ENCODE measurements at places on chromosomes 1 and 21.

DNA sequence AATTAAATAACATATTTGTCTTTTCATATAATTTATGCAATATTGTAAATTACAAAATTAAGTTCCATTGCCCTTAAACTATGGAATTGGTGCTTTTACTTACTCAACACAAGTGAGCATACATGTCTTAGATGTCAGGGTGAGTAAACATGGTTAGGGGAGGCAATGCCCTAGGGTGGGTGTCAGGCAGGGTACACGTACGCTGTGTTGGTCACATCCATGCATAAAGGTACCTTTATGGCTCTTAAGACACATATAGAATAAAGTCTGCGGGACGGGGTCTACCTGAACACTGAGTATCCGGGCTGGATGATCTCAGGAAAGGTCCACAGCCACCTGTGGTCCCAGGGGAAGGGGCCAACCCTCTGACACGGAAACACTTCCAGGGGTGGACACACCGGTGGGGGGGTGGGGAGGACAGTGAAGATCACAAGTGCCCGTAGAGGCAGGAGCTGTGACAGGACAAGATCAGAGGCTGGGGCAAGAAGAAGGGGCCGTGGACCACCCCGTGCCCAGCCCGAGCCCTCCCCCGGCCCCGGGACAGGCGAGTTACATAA lies 720 bp downstream of the LIN9 start:
- DNase-seq: peak; percentile 40
- H3K27ac ChIP-seq: peak overlapping the region; percentile 85
- peaks cover 2% of the 10 kb centered on the region for H3K36me3 ChIP-seq
- peaks cover 27% of the 10 kb centered on the region for H3K27me3 ChIP-seq
- peaks cover 36% of the 10 kb centered on the region for H3K4me1 ChIP-seq
- peak overlapping the region; percentile 89 for H3K4me3 ChIP-seq

DNA sequence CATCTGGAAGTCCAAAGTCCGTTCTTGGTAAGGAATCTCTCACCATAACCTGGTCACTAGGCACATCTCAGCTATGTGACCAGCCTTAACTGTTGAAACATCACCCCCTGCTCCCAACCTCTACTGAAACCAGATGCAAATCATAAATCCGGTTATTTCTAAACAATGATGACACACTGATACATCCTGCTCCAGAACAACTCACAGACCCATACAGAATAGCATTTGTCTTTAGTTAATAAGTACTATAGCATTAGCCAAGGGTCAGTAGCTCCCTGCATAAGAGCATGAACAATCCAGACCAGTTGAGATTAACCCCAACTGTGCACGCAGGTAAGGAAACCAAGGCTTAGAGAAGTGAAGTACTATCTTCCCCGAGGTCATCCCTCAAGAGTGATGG lies 38.0 kb upstream of the KCTD3 start:
- H3K27ac ChIP-seq: no peak overlapping the region
- no peak overlapping the region for H3K4me3 ChIP-seq
- H3K4me1 ChIP-seq: peaks cover 3% of the 10 kb centered on the region
- no peaks in the 10 kb centered on the region for H3K36me3 ChIP-seq
- no peaks in the 10 kb centered on the region for H3K27me3 ChIP-seq
- DNase-seq: no peak

- no peak for DNase-seq
- H3K27me3 ChIP-seq: no peaks in the 10 kb centered on the region
- H3K27ac ChIP-seq: no peak overlapping the region
- no peak overlapping the region for H3K4me3 ChIP-seq
- H3K36me3 ChIP-seq: no peaks in the 10 kb centered on the region
Observed at GRCh38 chr1:233718057-233718456, 104.2 kb downstream of the KCNK1 start.

- peaks cover 38% of the 10 kb centered on the region for H3K4me1 ChIP-seq
- no peaks in the 10 kb centered on the region for H3K36me3 ChIP-seq
- no peak overlapping the region for H3K4me3 ChIP-seq
- no peak overlapping the region for H3K27ac ChIP-seq
Observed at GRCh38 chr1:11725616-11726015, 10.3 kb upstream of the AGTRAP start.

GRCh38 chr1:109307274-109308021 lies 637 bp upstream of the MYBPHL start:
- H3K4me1 ChIP-seq: no peaks in the 10 kb centered on the region
- no peak overlapping the region for H3K27ac ChIP-seq
- H3K27me3 ChIP-seq: peaks cover 38% of the 10 kb centered on the region

- DNase-seq: no peak
- H3K27ac ChIP-seq: no peak overlapping the region
- H3K36me3 ChIP-seq: no peaks in the 10 kb centered on the region
- no peaks in the 10 kb centered on the region for H3K4me1 ChIP-seq
- H3K4me3 ChIP-seq: no peak overlapping the region
Observed at GRCh38 chr1:53681351-53681976, 57.5 kb downstream of the GLIS1 start.

GRCh38 chr1:162695687-162696086 lies 63.4 kb downstream of the DDR2 start:
- DNase-seq: no peak
- H3K4me3 ChIP-seq: no peak overlapping the region
- peaks cover 3% of the 10 kb centered on the region for H3K27me3 ChIP-seq
- H3K27ac ChIP-seq: no peak overlapping the region

DNA sequence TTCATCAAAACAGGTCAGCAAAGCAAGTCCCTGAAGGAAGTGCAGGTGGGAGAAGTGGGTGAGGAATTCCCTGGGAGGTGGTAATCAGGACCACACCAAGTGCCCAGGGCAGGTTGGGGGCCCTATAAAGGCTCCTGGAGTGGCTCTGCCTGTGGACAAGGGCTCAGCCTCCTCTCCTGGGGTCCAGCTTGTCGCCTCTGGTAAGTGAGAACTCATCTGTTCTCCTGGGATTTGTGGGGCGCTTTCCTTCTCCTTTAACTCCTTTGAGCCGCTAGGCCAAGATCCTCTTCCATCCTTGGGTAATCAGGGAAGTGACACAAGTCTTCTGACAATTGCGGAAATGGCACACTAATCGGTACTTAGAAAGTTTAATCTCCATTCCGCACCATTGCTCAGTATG lies at the start of gene SPRR4:
TSS of gene SPRR4 (plus strand) at position 154 of the 400 bp plus-strand sequence. CDS start 1,243 bp downstream, outside the sequence.
- peaks cover 10% of the 10 kb centered on the region for H3K27me3 ChIP-seq
- no peak for DNase-seq
- H3K4me3 ChIP-seq: no peak within 1 kb of the TSS
- H3K27ac ChIP-seq: peak within 1 kb of the TSS; percentile 44

- H3K36me3 ChIP-seq: no peaks in the 10 kb centered on the region
- no peak for DNase-seq
- H3K4me3 ChIP-seq: no peak overlapping the region
- H3K4me1 ChIP-seq: peaks cover 33% of the 10 kb centered on the region
Observed at GRCh38 chr1:46130606-46131005, 1.8 kb downstream of the PIK3R3 start.

- DNase-seq: no peak
- no peaks in the 10 kb centered on the region for H3K27me3 ChIP-seq
- H3K4me1 ChIP-seq: no peaks in the 10 kb centered on the region
- H3K4me3 ChIP-seq: no peak overlapping the region
Observed at GRCh38 chr1:176765608-176766007, 302.6 kb downstream of the PAPPA2 start.

DNA sequence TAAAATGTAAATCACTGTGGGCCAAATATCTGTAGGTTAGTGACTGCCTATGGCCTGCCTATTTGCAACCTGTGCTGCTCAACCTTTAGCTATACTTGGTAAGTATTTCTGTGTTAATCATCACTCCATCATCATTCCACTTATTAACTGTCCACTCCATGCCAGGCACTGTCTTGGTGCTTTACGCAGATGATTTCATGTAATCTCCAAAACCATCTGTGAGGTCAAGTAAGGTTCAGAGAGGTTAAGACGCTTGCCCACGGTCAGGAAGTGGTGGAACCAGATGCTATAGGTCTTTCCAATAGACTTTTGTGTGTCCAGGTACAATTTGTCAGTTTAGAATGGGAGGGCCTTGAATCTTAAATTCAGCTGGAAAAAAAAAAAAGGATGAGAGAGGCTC lies 10.8 kb upstream of the PHACTR4 start:
- H3K4me3 ChIP-seq: no peak overlapping the region
- peaks cover 18% of the 10 kb centered on the region for H3K27me3 ChIP-seq
- DNase-seq: no peak
- no peaks in the 10 kb centered on the region for H3K36me3 ChIP-seq

DNA sequence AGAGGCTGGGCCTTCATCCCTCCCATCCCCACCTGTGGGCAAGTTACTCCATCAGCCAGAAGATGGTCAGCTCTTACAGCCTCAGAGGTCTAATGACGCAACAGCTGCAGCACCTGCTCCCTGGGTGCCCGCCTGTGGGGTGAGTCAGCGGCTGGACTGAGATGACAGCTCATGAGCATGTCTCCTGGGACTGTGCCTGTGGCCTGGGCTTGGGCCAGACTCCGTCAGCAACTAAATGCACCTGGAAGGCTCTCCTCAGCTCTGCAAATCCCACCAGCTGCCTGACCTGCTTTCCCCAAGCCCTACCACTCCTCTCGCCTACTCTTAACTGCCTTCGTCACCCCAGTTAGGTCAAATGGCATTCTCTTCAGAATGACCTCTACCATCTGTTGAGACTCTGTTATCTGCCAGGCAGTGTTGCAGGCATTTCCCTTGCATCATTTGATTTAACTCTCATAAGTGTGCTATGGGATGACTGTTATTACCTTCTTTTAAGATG lies 47.7 kb downstream of the ETS2 start:
- H3K36me3 ChIP-seq: no peaks in the 10 kb centered on the region
- H3K27ac ChIP-seq: no peak overlapping the region
- H3K4me3 ChIP-seq: no peak overlapping the region
- DNase-seq: no peak
- H3K4me1 ChIP-seq: no peaks in the 10 kb centered on the region

DNA sequence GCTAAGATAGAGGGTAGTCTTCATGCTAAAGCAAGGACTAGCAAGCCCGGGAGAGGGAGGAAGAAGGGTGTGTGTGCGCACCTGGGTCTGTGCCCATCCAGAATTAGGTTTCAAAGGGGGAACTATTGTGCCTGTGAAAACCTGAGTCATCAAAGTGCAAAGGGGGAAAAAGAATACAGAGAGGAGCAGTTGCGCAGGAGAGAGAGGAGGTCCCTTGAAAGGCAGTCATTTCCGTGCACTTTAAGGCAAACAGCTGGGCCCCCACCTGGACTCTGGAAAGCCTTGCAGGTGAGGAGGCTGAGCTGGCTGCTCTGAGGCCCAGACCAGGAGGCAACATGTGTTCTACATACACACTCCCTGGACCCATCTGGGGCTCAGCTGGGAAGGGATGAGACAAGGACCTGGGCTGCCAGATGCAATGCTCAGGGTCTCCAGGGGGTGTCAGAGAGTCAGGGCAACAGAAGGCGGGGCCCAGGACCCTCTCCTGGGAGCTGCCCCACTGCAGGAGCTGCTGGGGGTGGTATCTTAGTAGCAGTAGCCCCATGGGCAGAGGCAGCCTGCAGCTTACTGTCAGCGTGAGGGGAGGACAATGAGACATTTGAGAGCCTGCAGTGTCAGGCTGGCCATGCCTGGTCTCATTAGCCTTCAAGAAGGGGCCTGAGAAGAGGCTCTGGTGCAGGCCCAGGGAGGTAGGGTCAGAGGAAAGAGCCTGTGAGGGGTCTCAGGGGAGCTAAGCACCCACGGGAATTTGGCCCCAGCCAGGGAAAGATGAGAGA lies 14.3 kb downstream of the PROK1 start:
- H3K4me3 ChIP-seq: no peak overlapping the region
- H3K36me3 ChIP-seq: no peaks in the 10 kb centered on the region

DNA sequence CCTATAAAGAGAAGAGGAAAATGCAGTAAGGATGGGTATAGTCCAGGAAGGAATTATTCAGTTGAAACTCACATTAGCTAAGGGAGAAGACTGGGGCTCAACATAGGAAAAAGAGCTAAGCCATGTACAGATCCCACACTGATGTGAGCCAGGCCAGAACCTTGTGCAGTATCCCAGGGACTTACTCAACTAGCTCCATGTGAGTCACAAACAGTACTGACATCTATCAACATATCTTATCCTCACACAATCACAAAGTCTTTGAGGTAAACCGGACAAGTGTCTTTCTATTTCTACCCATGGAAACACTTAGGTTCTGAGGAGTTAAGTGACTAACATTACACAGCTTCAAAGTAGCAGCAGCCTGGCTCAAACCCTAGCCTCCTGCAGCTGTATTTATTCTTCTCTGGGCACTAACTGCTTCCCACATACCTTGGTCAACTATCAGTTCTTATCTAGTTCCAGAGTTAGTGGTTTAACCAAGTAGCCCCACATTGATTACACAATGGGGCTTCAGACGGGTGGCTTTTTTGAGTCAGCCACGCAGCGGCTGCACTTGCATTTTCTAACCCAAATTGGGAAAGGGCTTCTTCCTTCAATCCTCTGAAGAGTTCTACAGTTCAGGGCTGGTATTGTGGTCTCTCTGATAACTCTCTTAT lies 9.5 kb downstream of the CD5L start:
- H3K27ac ChIP-seq: no peak overlapping the region
- H3K4me3 ChIP-seq: no peak overlapping the region
- DNase-seq: no peak
- no peaks in the 10 kb centered on the region for H3K27me3 ChIP-seq

DNA sequence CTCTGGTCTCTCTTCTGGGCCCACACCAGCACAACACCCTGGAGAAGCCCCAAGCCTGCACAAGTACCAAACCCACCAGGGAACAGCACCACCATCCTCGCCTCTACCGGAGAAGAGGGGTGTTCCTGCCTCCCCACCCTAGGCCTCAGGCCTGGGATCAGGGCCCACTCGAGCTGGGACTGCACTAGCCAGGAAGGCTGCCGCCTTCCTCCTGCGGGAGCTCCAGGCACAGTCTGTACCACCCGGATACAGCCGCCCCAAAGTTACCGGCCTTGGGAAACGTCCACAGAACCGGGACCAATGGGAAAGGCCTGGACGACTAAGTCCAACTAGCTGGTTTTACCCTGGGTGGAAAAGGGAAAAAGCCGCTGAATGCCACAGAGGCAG lies 3.4 kb downstream of the TAL1 start:
- H3K27me3 ChIP-seq: peaks cover 82% of the 10 kb centered on the region
- H3K27ac ChIP-seq: no peak overlapping the region
- H3K4me1 ChIP-seq: peaks cover 26% of the 10 kb centered on the region

GRCh38 chr1:80759354-80759753 lies 1041.4 kb upstream of the ADGRL2 start:
- H3K4me3 ChIP-seq: no peak overlapping the region
- H3K4me1 ChIP-seq: no peaks in the 10 kb centered on the region
- no peaks in the 10 kb centered on the region for H3K27me3 ChIP-seq
- H3K27ac ChIP-seq: no peak overlapping the region
- no peak for DNase-seq

DNA sequence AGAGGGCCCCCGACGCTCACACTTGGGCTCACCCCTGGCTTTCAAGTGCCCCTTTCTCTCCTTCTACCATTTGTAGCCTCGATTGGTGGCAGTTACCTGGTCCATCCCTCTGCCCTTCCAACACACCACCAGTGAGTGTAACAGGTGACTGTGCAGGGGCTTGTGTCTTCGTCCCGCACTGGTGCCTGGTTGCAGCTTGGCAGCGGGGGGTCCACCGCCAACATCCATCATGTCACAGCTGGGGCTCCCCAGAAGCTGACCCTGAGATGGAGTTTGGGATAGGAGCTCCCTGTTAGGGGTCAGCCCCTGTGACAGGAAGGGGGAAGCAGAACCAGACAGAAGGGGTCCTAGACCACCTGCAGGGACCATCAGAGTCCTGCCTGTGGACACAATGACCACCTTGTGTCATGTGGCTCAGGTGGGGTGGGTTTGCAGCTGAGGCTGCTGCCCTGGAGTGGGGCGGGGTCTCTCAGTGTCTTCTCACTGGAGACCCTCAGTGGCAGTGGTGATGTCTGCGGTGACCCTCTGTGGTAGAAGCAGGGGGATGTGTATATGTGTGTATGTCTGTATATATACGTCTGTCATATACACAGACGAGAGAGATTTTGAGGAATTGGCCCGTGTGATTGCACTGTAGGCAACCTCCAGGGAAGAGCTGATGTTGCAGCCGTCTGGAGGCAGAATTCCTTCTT lies 3.6 kb upstream of the CALML6 start:
- H3K27ac ChIP-seq: peak overlapping the region; percentile 62
- peak overlapping the region; percentile 12 for H3K4me3 ChIP-seq
- peaks cover 42% of the 10 kb centered on the region for H3K27me3 ChIP-seq
- no peak for DNase-seq
